ENCODE measurements at places on chromosomes 11 and 22.

- no peak for DNase-seq
Measured at GRCh38 chr11:8040261-8040920, 40.6 kb upstream of the TUB start.

DNA sequence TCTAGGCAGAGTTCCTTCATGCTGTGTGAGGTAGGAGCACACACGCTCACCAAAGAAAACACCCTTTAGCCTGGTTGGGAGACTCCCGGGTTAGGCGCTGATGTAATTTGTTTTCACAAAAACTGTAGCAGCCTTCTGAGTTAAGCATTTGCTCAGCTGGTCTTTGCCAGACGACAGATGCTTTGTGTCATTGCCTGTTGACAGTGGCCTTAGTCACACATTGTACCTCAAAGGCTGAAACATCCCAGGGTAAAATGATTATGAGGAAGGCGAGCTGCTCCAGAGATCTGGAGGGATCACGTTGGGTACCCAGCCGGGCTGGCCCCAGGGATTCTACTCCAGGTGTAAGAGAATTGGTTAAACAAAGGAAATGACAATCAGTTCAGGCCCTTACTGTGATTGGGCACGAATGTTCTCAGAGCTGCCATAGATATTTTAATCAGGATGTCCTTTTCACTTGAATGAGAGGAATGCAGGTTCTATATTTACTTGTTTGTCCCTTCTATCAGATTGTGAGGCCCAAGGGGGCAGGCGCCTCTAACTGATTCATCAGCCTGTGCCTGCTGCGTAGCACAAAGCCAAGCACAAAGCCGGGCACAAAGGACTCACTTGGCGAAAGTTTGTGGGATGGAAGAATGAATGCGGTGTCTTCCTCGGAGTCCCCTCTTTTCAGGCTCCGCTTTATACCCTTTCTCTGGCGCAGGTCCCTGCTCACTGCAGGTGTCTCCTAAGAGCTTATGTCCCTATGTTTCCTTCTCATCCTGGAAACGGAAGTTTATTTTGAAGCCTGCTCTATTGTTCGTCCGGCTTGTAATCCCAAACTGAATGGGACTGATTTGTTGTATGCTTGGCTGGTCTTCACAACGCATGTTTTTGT lies 47.1 kb downstream of the ADM start:
- DNase-seq, result no peak

DNA sequence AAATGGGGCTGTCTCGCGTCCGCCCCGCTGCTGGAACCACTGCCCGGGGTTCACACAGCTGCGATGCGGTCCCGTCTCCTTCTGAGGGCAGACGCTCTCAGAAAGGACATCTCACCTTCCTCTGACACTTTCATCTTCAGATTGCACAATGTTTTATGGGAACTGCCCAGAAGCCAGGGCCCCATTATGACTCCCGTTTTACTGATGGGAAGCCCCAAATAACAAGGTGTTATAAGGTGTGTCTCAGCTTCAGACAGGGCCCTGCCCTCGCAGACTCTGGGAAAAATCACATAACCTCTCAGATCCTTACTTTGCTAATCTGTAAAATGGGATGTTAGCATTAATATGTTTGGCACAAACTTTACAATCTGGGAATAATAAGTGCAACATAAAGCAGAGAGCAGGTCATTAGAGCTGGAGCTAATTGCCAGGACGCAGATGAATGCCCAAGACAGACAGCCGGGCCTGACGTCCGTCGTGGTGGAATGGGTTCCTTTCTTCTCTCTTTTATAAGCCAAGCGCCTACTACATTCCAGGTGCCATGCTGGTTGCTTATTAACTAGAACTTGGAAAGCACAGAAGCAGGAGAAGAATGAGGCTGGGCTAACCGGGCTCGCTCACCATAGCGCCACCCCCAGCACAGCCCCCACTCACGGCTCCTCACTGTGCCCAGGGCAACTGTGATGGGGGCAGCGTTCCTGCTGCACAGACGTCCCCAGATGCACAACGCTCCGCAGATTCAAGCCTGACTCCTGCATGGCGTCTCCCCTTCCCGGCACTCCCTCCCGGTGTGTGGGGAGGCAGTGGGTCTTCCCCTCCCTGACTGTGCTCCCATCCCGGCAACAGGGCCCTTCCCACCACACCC lies 43.8 kb downstream of the TRMU start:
- DNase-seq, result no peak

DNA sequence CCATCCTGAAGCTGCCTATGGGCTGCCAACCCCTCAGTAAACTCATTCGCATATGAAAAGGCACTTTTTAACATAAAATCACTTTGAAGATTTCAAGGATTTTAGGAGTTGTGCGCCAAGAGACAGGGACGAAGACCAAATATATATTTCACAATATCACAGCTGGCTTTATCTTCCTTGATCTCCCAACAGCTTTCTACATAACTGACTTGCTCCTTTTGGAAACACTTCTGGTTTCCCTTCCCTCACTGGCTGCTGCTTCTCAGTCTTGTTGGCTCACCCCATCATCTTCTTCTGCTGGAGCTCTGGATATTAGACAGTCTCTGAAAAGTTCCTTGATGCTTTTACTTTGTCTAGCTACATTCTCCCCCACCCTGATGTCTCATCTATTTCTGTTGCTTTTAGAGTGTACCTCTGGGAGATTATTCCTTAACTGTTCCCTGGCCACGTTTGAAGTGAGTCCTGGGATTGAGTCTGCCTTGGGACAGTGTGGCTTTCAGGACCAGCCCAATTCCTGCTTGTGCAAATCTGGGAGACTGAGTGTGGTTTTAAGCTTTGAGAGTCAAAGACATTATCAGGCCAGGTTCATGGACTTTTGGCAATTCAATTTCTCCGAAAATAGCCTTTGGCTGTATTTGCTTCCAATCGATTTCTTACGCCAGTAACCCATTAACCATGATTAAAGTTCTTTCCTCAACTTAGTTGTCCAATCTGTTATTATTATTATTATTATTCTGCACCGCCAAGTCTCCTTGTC lies 30.9 kb upstream of the NNMT start:
- no peak for DNase-seq

All from hematopoietic multipotent progenitor cell treated with erythropoietin and hydrocortisone succinate and interleukin-3 and kit ligand, for 17 days (in vitro differentiated cells).